T-helper 2 cell treated with Interferon-gamma antibody and Interleukin-4, amounts not matched to agents 5 μg/mL and 100 μg/mL, for 36 hours (primary cell): ENCODE measurements at places on chromosomes 11 and 22.

- no peak for DNase-seq
These were observed 32.6 kb downstream of the IGLL5 start for GRCh38 chr22:22920104-22920654.

DNA sequence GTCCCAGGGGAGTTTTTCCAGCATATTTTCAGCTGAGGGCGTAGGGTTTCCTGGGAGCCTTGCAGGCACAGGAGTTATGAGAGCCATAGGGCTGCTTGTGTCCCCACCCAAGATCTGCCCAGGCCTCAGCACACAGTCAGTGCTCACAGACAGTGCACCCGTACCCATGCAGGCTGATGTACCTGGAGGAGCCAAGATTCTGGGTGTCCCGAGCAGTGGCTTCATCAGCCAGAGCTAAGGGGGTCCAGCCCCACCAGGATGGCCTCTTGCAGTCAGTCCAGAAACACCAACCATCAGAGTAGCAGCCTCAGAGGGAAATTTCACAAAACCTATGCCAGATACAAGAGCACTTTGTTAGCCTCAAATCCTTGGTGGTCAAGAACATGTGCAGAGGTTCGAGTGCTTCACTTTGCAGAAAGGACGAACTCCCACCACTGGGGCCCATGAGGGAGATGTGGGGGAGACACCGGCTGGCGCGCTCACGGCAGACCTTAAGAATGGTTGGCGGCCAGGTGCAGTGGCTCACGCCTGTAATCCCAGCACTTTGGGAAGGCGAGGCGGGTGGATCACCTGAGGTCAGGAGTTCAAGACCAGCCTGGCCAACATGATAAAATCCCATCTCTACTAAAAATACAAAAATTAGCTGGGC lies 43.8 kb upstream of the RTL6 start:
- DNase-seq = no peak

- DNase-seq = no peak
These were observed 15.6 kb upstream of the RDX start for GRCh38 chr11:110311783-110312579.

- no peak for DNase-seq
These were observed 892.4 kb downstream of the KCNA4 start for GRCh38 chr11:29124470-29124869.

GRCh38 chr11:128298271-128298670 lies 289.1 kb downstream of the ETS1 start:
- DNase-seq = no peak

DNA sequence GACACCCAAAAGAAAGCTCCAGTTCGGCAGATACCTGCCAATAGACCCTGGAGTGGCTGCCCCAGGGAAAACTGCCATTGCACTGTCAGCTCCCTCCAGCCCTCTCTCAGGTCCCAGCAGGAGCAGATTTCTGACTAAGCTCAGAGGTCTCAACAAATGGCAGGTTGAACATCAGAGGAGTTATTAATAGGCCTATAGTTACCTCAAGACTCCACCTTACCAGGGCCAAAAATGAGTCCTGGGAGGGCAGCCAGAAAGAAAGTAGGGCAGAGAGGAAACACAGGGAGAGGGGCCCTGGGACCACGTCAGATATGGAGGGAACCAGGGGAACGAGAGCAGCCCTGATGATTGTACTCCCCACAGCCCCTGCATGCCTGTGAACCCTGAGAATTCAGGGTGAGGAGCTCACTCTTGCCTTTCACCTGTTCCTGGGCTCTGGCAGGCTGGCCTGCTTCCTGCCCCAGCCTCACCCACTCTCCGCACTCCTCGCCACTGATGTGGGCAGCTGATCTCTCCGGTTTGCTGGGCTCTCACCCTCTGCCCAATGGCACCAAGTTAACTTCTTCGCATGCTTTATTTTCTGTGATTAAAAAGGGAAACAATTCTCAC lies 4.3 kb upstream of the RGL4 start:
- no peak for DNase-seq

- no peak for DNase-seq
These were observed 22.0 kb downstream of the ARAP1 start for GRCh38 chr11:72730243-72730642.
